Right renal pelvis (tissue), 4 donors: ENCODE measurements at places on chromosomes 1 and 21. TPM values are rescaled to one million over a fixed set of nuclear protein-coding genes. Genes with fewer than 3 reads are reported as not detected.

The SPOCD1 gene
- 0.34 TPM for polyA plus RNA-seq

GRCh38 chr21:33578214-33578613 lies 10.3 kb downstream of the DONSON start:
- DNase-seq: no peak

- peak; percentile 16 for DNase-seq
Measured at GRCh38 chr1:67307251-67308060, at the start of gene IL12RB2. Gene IL12RB2 (plus strand): TSS chr1:67307873. CDS start chr1:67320369, 12,496 bp downstream.

The CR1 gene
- polyA plus RNA-seq: 19.6 TPM

DNA sequence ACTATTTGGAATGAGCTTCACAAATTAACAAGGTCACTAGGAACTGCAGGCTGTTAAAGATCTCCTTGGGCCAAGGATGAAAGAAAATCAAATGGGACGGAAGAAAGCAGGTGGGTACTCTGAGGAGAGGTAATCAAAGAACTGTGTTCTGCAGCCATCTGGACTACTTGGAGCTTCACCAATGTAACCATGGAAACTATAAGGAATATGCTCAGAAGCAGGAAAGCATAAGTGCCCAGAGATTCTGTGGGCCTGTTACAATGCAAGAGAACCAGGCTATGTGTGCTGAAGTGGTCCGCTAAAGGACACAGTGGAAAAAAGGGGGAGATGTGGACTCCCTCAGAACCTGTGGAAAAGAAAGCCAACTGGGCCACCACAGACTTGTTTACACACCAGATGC lies 238.5 kb downstream of the PTGER3 start:
- DNase-seq: no peak

DNA sequence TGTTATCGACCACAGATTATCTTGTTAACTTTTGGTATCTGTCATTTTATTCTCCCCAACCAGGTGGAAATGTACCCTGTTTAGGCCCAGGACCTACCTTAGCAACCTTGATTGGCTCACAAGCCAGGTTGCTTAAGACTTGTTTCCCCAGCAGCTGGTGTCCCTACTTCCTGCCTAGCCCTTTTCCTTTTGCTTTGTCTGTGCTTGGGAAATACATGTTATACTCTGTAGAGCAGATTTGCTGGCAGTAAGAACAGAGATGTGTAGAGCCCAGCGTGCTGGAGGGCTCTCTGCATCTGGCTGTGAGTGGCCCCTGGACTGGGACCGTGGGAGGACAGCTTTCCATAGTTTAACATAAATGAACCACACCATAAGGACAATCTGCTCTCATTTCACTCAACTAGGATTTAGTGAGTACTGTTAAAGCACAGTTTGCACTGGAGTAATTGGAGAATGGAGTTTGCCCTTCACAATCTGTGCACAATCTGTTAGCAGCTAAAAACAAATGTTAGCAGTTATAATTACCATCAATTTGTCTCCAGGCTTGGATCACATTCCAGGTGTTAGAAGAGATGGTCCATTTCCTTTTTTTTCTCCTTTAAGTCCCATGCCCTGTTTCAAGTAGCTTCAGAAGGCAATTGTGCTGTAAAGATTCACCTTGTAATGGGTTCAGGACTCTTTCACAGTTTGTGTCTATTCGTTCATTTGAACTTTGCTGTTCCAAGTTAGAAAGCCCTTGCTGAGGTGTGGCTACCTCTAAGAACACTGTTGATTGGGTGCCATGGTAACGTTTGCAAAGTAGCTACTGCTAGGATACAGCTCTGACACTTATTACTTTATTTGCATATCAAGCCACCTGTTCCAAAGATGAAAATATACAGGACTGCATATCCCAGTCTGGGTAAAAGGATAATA lies at the start of gene APOBEC4:
Gene APOBEC4 (minus strand): TSS at position 770 of the 915 bp plus-strand sequence. CDS start 4,535 bp downstream, outside the sequence.
- no peak for DNase-seq

DNA sequence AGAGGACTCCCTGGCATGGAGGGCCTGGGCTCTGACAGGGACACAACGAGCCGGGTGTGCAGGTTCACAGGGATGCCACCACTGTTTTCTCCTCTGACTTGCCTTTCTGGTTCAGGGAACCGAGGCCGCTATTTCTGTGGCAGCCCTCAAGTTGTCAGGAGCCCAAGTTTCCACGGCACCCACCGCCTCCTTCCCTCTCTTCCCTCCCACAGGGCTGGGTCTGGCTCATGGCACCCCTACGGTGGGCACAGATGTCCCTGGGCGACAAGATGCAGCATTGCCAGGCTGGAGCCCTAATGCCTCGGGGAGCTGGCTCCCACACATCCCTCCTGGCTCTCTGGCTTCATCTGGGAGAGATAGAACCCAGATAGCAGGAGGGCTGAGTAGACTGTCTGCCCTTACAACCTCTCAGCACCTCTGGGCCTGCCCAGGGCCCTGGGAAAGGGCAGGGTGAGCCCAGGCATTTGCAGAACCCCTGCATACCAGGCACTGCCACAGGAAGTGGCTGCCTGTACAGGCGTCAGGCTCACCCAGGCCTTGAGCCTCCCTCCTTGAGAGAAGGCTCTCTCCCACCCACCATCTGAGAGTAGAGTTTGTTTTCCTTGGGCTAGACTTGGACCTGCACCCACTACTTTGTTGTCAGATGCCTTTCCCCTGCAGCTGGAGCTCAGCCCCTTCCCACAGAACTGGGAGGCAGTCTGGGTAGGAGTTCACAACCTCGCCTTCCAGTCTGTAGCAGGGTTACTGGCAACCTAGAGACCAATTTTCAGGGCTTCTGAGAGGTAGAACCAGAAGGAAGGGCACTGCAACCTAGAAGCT lies 20.5 kb downstream of the KCNC4 start:
- no peak for DNase-seq

- DNase-seq: no peak
Measured at GRCh38 chr1:186828611-186829454, at the start of gene PLA2G4A. Gene PLA2G4A (plus strand): TSS chr1:186828949. CDS start chr1:186854355, 25,406 bp downstream.

The KPRP gene
- polyA plus RNA-seq: not detected

DNA sequence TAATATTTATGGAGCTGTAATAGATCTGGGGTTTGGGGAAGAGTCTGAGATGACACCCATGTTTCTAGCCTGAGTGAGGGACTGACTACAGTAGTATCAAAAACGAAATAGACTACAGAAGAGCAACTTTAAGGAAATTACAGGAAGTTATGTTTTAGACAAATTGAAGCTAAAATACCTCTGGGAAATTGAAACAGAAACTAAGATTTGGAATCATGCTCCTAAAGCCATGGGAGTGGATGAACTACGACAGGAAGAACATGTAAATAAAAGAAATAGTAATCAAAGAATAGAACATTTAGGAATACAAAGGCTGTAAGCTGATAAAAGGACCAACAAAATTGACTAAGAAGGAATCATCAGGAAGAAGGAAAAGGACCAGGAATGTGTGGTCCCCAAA lies 68.9 kb downstream of the KIAA0319L start:
- no peak for DNase-seq

DNA sequence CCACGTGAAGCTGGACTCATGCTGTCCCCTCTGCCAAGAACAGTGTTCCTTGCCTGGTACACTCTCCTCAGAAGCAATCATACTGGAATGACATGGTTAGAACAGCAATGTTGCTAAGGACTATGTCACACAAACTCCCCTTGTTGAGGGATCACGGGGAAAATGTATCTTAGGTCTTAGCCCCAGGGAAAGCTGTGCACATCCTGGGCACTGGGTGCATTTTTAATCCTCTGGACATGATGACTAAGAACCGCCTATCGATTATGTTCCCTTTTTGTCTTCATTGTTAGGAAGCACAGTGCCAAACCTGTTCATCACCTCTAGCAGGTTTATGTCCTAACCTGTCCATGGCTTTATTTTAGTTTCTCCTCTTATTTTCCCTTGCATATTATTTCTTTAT lies 115.1 kb downstream of the HIVEP3 start:
- DNase-seq: no peak

DNA sequence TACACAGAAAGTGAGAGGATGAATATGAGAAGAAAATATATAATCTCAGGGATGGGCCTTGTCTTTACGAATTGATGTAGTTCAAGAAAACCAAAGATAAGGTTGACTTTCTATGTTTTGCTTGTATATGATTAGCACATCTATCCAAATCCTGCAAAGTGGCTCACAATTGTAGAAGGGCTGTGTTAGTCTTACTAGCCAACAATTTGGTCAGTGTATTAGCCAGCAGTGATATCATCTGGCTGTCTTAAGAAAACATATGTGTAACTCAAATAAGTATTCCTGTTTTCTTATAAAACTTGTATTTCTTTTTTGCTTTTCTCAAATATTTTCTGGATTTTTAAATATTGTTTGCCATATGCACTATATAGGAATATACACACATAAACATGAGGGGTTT lies 5.5 kb downstream of the SDCCAG8 start:
- no peak for DNase-seq

GRCh38 chr1:40948741-40949443 lies 30.6 kb upstream of the CTPS1 start:
- DNase-seq: no peak

DNA sequence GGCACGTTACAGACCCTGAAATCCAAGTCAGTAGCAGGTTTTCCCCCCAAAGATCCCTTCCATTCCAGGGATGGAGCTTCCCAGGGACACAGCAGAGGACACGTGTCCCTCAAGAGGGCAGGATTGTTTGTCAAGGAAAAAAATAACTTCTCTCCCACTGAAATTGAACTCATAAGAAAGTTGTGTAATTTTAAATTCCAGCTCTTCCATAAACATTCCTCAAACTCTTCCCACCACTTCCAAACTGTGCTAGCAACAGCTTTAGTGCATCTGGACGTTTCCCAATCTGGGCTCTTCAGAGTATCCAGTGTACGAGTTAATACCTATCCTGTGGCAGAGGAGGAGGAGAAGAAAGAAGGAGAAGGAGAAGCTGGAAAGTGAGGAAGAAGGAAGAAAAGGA lies 79.6 kb downstream of the PSMG1 start:
- no peak for DNase-seq

DNA sequence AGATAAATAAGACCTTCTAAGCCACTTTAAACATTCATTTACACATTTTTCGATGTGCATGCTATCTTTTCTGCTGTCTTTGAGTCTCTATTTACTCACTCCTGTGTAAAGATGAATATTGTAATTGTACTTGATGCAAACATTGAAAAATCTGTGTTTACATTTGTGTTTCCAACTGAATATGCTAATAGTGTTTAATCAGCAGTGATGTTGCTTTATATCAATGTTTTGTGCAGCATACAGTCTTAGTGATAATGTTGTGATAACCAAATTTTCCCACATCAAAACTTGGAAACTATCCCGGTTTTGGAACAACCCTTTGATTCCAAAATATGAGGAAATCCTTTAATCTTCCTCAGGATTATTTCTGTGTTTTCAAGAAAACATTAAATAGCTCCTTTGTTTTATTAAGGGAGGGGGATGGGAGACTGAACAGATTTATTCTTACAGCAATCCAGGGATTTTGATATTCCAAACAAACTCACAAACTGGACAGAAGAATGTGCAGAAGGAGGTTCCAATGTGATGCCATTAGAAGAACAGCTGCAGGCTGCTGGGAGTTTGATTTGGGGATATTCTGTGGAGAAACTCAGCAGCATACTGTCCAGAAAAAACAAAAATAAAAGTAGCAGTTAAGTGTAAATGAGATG lies 248.0 kb downstream of the S1PR1 start:
- DNase-seq: peak; percentile 35

GRCh38 chr1:228998179-228998578 lies 262.9 kb downstream of the RHOU start:
- no peak for DNase-seq

The PTAFR gene
- polyA plus RNA-seq: 2.3 TPM

DNA sequence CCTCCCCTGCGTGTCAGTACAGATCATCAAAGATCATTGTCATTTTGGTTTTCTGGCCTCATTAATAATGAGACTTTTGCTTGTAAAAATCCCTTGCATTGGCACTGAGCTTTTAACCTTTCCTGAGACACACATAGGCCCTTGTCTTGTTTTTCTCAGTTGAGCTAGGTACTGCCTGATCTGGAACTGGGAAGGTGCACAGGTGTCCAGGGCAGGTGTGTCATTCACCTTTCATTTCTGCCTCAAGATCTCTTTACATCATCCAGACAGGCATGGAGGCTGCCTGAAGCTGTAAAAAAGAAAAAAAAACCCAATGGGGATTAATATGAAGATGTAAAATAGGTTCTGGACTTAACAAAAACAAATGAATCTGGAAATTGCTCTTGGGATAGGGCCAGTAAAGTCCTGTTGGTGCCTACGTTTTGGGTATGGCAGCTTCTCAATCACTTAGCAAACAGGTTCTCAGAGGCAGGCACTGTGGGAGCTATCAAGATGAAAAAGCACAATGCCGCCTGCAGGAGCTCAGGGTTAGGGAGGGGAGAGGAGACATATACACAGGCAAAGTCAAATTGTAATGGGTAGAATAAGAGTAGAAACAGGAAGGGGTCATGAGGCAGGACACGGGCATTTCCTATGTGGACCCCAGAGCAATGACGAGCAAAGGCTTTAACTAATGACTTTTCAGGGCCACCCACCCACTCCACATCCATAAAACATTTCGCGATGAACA lies 1.0 kb upstream of the KCNC4 start:
- DNase-seq: no peak

The OR6K3 gene
- polyA plus RNA-seq: not detected

DNA sequence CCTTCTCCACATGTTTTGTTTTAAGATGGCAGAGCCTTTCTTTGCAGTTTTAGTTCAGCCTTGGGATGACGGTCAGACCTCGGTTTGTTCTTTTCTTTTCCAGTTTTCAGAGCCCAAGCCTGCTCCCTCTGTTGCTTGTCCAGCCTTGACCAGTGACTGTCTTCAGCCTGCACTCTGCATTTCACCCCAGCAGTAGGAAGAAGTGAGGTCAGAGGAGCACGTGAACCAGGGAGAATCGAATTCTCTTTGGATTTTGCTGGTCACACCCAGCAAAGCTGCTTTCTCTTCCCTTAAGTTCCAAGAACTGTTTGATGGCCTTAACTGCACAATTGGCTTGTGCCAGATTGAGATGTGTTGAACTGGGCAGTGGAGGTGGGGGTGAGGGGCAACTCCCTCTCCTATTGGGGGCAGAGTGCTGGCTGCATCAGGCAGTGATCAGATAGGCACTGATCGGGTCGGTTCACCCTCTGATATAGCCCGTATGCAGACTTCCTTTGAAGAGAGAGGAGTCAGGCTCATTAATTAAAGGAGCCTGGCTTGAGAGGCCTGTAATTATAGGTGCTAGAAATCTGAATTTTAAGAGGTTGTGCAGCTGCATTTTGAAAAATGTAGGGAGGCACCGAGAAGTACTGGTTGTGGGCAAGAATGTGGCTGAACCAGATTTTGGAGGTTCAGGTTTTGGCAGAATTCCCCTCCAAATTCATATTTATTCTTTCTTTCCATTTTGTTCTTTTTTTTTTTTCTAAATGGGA lies 42.4 kb downstream of the PEX14 start:
- DNase-seq: no peak

DNA sequence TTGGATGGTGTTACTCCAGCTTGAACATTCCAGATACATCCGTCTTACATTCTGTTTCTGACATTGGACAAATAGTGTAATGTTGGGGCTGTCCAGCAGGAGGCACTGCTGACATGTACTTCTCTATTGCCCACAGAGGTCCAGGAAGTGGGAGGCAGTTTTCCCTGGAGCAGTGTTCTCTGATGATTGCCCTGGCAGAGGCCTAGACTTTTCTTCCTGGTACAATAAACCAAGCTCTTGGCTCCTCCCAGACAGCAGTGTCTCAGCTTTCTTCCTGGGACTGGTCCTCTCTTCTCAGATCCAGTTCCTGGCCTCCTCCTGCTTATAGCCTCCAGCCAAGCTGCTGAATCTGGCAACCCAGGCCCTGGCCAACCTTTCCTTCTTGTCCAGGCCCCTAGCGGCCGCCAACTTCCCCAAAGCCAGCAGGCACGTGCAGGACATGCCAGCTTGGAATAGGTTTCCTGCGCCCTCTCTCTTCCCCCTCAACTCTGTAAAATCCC lies 14.9 kb upstream of the IFNLR1 start:
- DNase-seq: peak; percentile 75
